ENCODE measurements at places on chromosomes 13 and 19.

- no peak for DNase-seq
Measured at GRCh38 chr13:98869408-98870090, 108.3 kb downstream of the DOCK9 start.

GRCh38 chr13:49124693-49125304, 95.3 kb upstream of the MLNR start:
- no peak for DNase-seq

- DNase-seq = peak; percentile 6
Measured at GRCh38 chr19:35673121-35673804, 6.9 kb downstream of the UPK1A start.

GRCh38 chr13:75830842-75831241, 194.7 kb downstream of the LMO7 start:
- DNase-seq = no peak

GRCh38 chr13:28819735-28820098, 422 bp upstream of the MTUS2 start:
- DNase-seq = no peak

- DNase-seq = no peak
Measured at GRCh38 chr13:107373551-107373950, 805.6 kb upstream of the ARGLU1 start.

DNA sequence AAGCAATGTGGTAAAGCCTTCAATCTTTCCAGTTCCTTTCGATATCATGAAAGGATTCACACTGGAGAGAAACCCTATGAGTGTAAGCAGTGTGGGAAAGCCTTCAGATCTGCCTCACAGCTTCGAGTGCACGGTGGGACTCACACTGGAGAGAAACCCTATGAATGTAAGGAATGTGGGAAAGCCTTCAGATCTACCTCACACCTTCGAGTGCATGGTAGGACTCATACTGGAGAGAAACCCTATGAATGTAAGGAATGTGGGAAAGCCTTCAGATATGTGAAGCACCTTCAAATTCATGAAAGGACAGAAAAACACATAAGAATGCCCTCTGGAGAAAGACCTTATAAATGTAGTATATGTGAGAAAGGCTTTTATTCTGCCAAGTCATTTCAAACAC, 15.6 kb upstream of the ZNF763 start:
- no peak for DNase-seq

- DNase-seq = no peak
Measured at GRCh38 chr13:30457306-30457891, 8.3 kb downstream of the HMGB1 start.

- no peak for DNase-seq
Measured at GRCh38 chr19:7516333-7516732, 430 bp downstream of the ZNF358 start.

DNA sequence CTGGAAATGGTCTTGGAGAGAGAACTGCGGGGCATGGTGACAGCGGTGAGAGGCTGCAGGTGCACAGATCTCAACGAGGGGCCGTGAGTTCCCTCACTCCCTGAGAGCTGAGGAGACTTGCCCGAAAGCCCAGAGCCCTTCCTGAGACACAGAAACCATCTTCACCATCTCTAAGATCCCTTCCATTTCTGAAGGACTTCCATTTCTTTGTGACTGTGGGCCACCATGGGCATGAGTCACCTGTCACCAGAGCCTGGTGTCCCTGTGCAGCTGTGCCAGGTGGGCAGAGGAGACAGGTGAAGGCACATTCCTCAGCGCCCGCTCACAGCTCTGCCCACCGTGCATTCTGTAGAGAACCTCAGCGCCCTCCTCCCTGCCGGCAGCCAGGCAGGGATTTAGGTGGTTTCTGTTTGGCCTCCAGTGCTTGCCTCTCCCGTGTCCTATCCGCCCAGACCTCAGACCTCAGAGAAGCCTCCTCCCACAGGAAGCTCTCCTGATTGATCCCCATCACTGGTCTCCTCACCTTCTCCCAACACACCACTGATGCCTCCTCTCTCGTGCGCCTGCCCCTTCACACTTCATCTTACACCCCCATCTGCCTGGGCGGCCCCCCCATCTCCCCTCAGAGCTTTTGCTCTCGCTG, 24.2 kb downstream of the SH3GL1 start:
- DNase-seq = no peak

GRCh38 chr19:40604647-40605215, 3.6 kb downstream of the LTBP4 start:
- no peak for DNase-seq

DNA sequence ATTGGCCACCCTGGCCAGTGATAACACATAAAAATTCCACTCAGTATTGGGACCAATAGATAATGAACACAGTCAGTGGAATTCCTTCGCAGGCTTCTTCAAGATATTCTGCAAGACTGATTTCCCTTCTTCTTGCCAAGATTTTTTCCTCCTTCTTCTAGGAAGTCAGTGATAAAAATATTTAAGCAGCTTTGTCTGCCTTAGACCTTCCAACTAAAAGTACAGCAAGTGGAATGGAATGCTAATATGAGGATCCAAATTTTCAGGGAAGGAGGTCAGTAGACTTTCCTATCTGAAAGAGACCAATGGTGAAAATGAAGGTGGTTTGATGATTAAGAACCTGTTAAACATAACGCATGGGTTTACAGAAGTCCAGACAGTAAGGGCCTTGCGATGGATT, 9.6 kb downstream of the STARD13 start:
- no peak for DNase-seq

DNA sequence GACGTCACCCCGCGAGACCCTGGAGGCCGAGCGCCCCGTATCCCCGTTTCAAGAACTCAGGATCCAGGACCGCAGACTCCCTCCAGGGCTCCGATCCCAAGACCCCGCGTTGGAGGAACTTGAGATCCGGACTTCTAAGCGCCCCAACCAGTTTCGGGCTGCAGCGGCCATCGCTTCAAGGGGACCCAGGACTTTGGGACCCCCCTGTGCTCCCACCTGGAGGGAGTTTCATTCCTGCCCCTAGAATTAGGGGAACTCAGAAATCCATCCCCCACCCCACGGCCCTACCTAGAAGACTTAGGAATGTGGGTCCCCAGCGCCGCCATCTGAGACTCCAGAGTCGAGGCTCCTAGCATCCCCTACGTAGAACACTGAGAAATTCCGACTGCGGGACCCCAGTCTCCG, 400 bp downstream of the PLEKHG2 start:
- DNase-seq = no peak

GRCh38 chr19:3508771-3509535, 2.8 kb downstream of the FZR1 start:
- DNase-seq = no peak

GRCh38 chr13:67267136-67267535, 37.0 kb upstream of the PCDH9 start:
- DNase-seq = no peak

GRCh38 chr13:90233933-90234672, 1113.4 kb upstream of the MIR17HG start:
- no peak for DNase-seq

GRCh38 chr19:33795370-33796163, 1.1 kb upstream of the KCTD15 start:
- DNase-seq = no peak

DNA sequence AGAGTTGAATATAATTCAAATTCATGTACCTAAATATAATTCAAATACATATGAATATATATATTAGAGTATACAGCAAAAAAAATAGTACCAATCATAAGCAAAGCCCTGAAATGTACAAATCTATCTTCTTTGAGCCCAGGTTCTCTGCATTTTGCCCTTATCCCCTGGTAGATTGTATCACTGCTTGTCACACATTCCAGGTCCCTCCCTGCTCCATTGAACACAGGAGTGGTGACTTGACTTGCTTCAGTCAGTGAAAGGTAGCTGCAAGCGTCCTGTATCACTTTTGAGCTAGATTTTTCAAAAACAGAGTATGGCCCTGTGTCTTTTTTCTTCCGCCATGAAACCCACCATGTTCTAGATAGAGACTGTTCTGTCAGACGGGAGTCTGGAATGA, 369.4 kb downstream of the LIG4 start:
- DNase-seq = no peak

DNA sequence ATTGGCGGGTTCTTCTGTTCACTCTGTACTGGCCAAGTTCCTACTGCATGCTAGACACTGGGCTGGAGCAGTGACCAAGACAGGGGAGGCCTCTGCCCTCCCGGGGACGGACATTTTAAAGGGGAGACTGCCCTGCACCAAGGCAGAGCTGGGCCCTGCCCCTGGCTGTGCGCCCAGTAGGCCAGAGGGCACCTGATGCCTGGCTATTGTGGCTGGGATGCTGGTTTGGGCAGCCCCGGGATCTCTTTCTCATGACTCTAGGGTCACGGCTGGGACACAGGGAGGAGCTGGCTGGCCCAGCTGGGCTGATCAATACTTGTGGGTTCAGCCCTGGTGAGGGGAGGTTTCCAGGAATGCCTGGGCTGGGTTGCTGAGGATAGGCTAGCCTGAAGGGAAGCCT, 17.7 kb downstream of the LIPE start:
- DNase-seq = no peak

- DNase-seq = no peak
Measured at GRCh38 chr19:28312269-28312668, 900.7 kb downstream of the UQCRFS1 start.
